ENCODE measurements at places on chromosomes 7 and 10.
A peak's percentile ranks its signal among the peaks of the same experiment; 100 is the strongest.

DNA sequence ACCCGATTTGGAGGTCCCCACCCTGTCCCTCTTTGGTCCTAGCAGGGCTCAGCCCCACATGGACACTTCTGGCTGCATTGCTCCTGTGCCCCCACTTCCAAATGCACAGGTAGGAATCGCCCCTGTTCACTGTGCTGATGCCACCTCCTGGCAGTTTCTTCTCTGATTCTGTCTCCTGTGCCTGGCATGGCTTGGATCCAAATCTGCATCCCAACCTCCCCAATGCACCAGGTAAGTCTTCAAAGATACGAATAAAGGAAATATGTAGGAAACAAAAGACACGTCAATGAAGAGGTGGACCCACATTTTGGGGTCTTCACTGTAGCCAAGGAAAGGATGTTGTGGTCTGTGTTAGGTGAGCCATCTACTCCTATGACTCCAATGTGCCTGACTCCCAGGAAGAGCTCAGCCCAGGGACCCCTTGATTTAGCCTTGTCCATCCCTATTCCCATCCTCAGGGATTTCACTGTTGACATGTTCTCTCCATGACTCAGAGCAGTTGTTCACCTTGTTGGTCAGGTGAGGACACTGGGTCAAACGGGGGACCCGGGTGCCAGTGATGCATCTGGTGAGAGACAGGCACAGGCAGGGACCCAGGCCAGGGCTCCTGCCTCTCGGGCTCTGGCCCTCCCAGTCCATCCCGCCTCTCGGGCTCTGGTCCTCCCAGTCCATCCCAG is 341.8 kb downstream of the CXCL12 start:
- no peak for DNase-seq

- DNase-seq: peak; percentile 26
Observed at GRCh38 chr10:104622598-104623209, 18.4 kb upstream of the SORCS3 start.

DNA sequence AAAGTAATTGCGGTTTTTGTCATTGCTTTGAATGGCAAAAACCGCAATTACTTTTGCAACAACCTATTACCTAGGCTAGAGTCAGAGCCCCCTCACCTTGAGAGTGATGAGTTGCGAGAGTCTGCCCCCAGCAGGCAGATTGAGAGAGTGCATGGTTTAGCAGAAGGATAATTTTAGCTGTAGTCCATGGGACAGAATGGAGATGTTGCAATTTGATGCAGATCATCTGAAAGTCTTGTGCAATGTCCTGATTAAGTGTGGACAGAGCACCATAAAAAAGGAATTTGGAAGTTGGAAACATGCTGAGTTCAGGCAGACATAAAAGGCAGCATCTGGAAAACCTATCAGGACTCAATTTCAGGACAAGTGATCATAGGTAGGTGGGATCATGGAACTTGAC is 48.7 kb downstream of the GPR141 start:
- DNase-seq: peak; percentile 28

DNA sequence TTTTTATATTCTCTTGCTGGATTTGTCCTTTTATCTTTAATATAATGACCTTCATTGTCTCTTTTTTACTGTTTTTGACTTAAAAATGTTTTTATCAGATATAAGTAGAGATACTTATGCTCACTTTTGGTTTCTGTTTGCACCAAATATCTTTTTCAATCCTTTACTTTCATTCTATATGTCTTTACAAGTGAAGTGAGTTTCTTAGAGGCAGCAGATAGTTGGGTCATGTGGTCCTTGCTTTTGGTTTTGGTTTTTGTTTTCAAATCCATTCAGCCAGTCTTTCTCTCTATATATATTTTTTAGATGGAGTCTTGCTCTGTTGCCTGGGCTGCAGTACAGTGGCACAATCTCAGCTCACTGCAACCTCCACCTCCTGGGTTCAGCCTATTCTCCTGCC is 932.4 kb upstream of the LRRTM3 start:
- DNase-seq: no peak

GRCh38 chr10:70053841-70054288 is 1.2 kb downstream of the MACROH2A2 start:
- DNase-seq: peak; percentile 29

DNA sequence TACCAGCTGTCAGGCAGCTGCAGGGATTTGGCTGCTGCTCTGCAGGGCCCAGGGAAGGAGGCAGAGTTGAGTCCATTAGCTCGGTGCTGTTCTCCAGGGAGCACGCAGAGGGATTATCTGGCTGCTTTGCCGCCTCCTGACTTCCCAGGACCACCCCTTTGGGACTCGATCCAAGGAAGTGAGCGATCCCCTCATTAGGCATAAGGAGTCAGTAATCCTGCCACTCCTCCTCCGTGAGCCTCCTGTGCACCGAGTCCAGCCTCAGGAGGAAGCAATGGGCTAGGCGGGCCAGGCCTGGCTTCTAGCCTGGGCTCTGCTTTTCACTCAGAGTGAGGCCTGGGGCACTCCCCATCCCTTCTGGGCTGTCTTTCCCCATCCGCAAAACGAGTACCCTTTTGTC is 417.9 kb downstream of the RPS24 start:
- no peak for DNase-seq

DNA sequence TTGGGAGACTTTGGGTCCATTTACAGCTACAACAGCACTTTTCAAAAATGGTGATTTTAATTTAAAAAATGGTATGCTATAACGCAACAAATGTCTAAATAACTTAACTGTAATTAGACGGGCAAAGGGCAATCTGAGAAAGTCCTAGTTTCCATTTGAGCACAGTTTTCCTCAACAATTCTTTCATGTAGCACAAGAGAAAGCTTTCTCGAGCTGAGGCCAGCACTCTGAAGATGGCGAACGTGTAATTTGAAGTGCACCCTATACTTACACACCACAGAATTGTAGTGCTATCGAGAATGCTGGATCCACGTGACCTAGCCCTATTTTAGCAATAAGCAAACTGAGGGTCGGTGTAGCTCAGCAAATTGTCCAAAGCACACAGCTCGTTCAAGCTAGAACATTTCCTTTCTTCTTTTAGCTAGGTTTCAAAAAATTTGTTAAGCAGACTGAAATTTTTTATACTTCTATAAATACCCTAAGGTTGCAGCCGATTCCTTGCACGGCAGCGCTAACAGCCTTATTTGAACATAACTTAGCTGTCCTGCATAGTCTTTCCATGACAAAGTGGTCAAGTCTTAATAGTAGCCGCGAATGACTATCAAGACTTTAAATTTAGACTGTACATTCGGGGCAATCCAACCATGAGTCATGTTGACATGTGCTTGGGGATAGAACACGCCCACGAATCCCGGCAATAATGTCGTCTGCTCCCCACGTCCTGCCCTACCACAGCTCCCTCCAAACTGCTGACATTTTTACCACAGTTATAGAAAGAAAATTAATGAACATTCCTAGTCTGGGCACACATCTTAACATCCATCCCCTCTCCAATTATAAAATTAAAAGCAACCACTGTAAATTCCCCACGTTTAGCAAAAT is 10.0 kb downstream of the KLF6 start:
- peak; percentile 54 for DNase-seq

GRCh38 chr7:83301416-83301815 is 138.7 kb upstream of the PCLO start:
- DNase-seq: no peak

DNA sequence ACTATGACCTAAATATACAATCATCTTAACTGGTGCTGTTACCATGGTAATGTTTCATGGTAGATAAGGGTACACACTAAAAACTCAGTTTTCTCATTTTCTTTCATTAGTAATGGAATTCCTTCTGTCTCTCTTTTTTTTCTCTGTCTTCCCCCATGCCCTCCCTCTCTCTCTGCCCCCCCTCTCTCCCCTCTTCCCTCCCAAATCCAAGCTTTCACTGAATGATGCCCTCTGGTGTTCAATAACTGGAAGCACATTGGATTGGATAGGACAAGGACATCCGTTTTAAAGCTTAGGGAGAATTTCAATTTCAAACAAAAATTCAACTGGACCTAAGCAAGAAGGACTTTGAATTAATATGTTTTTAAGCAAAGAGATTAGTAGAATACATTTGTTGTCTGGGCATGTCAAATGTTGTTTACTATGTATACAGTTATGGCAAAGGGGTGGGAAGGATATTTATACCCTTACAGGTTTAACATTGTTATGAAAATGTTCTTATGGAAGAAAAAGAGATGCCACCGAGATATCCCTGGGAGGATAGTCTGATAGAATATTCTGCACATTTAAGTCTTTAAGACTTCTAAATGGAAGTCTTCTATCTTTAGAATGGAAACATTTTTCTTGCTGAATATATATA is 6.1 kb downstream of the CHRM2 start:
- DNase-seq: no peak

DNA sequence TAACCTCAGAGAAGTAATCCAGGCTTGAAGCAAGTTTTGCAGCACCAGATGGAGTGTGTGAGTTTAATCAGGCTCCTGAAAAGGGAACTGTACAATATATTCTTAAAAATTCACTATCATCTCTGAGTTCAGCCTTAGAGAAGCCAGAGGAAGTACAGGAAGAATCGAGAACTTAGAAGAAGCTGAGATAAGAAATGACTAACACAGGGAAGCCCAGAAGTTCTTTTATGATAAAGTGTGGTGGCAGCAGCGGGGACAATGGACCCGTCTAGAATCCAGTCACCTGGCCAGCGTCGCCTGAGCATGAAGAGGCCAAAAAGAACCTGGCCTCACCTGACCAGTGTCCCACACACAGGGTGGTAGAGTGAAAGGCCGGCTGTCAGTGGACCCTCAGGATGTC is 161.0 kb downstream of the USP6NL start:
- no peak for DNase-seq

GRCh38 chr7:26653430-26654399 is 210.7 kb downstream of the SKAP2 start:
- no peak for DNase-seq

GRCh38 chr7:84446991-84447480 is 252.4 kb upstream of the SEMA3A start:
- DNase-seq: no peak

GRCh38 chr10:125060826-125061556 is 99.4 kb downstream of the CTBP2 start:
- peak; percentile 64 for DNase-seq

GRCh38 chr10:103791858-103792257 is 63.5 kb downstream of the SH3PXD2A start:
- no peak for DNase-seq

DNA sequence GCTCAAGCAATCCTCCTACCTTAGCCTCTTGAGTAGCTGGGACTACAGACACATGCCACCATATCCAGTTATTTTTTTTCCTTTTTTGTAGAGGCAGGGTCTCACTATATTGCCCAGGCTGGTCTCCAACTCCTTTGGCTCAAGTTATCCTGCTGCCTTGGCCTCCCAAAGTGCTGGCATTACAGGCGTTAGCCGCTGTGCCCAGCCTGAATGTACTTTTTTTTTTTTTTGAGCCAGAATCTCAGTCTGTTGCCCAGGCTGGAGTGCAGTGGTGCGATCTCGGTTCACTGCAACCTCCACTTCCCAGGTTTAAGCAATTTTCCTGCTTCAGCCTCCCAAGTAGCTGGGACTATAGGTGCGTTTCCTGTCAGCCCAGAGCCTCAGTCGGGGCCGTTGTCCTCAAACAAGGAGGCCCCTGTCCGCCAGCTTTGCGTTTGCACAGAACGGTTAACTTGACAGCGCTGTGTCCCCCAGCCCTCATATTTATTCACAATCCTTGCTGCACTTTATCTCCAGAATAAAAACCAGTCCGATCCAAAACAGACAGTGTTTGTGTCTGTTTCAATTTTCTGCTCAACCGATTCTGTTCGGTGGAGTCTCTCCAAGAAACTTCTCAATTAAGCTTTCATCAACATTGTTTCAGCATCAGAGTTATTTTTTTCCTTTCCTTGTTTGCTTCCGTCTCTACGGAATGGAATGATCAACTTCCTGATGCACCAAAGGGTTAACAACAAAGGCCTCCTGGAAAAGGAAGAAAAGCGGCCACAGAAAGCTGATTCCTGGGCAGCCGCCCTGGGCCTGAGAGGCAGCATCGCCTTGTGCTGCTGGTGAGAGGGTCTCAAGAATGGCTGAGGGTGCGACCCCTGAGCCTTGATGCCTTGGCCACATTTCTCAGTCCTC is 64.5 kb downstream of the PDIA4 start:
- DNase-seq: no peak

DNA sequence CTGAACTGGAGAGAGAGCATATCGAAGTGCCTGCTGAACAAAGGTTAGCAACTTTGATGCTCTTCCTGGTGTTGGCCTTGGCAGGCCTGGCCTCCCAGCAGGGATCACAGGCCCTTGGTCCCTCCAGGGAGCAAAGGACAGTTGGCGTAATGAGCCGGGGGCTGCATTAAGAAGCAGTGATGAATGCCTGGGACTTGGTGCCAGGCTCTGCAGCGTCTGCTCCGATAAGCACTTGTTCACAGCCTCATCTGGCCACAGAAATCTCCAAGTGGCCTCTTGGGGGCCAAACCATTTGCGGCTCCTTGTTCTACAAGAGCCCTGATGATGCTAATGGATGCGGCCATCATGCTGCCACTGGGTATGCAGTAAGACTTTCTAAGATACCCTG is 31.8 kb downstream of the CRHR2 start:
- DNase-seq: no peak

- no peak for DNase-seq
Observed at GRCh38 chr10:89138755-89139490, 68.2 kb downstream of the CH25H start.

DNA sequence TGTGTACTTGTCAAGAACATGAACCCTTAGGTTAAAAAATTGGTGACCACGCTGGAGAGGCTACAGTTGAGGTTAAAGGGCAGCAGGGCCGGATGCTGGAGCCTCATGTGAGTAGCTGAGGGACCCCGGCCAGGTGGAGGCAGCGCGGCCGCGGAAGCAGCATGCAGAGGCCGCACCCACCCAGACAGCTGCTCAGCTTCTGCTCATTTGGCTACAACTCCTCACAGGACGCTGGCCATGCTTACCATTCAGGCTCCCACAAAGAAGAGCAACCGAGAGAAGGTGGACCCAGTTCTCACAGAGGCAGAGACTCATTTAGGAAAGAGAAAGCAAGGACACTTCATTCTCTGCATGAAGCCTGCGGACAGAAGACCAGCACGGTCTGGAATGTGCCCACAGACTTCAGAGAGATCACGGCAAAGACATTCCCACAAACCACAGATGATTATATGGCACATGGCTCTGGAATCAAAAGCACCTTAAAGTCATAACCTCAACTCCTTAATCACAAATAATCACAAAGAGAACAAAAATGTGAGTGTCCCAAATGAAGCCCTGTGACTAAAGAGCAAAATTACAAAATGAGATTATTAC is 94.4 kb downstream of the VOPP1 start:
- peak; percentile 6 for DNase-seq

GRCh38 chr7:26479581-26479980 is 187.9 kb downstream of the SNX10 start:
- no peak for DNase-seq

- DNase-seq: no peak
Observed at GRCh38 chr7:51589111-51589510, 272.5 kb upstream of the COBL start.
